Uterus (tissue), 4 donors: ENCODE measurements at places on chromosomes 2 and 18.
A peak's percentile ranks its signal among the peaks of the same experiment; 100 is the strongest.

DNA sequence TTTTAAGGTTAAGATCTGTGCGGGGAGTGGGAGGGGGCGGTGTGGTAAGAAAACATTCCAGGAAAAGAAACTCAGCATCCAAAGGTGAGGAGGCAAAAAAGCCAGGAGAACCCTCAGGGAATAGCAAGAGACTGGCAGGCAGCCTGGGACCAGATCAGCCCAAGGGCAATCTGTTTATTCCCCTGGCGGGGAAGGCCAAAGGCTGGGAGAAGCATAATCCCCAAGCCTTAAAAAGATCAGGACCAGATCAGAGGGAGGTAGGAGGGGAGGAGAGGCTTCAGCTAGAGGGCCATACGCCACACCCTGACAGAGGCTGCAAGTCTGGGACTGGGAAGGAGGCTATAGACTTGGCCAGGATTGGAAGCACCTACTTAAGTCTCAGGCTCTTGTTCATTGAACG, 163.0 kb upstream of the PXDN start:
- no peak for DNase-seq
- no peak overlapping the region for H3K27ac ChIP-seq
- H3K36me3 ChIP-seq: no peaks in the 10 kb centered on the region
- no peaks in the 10 kb centered on the region for H3K4me1 ChIP-seq
- no peak overlapping the region for H3K4me3 ChIP-seq

DNA sequence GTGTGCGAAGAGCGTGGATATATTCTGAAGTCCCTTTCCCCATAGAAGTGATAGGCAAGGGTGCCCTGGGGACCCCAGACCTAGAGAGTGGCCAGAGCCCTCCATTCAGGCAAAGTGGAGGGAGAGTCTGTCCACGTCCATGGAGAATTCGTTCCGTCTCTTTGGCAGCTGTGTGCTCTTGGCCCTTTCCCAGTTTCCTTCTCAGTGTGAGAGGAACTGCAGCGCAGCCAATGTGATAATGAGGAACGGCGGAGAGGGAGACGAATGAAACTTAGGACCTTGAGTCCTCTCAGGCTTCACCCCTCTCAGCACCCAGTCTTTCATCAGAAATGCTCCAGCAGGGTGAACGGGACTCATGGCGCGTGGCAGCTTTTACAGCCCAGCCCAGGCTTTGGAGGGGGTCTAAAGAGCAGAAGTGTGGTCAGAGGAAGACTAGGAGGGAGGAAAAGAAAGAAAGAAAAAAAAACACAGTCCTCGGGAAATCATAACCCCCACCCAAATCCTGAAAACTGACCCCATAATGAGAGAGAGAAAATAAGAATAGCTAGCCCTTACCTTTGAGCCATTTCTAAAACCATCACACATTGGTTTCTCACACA, 95.0 kb upstream of the RIOK3 start:
- H3K27me3 ChIP-seq: no peaks in the 10 kb centered on the region
- peak; percentile 75 for DNase-seq
- H3K27ac ChIP-seq: peak overlapping the region; percentile 76
- no peaks in the 10 kb centered on the region for H3K36me3 ChIP-seq
- no peaks in the 10 kb centered on the region for H3K4me1 ChIP-seq

GRCh38 chr2:69181806-69182427, 168.9 kb downstream of the ANTXR1 start:
- H3K27ac ChIP-seq: peak overlapping the region; percentile 97
- H3K27me3 ChIP-seq: no peaks in the 10 kb centered on the region
- H3K4me1 ChIP-seq: peaks cover 10% of the 10 kb centered on the region
- DNase-seq: no peak

- H3K36me3 ChIP-seq: no peaks in the 10 kb centered on the region
- H3K4me3 ChIP-seq: no peak overlapping the region
- no peak for DNase-seq
- no peak overlapping the region for H3K27ac ChIP-seq
Observed at GRCh38 chr18:50074404-50074803, 120.5 kb downstream of the MYO5B start.

DNA sequence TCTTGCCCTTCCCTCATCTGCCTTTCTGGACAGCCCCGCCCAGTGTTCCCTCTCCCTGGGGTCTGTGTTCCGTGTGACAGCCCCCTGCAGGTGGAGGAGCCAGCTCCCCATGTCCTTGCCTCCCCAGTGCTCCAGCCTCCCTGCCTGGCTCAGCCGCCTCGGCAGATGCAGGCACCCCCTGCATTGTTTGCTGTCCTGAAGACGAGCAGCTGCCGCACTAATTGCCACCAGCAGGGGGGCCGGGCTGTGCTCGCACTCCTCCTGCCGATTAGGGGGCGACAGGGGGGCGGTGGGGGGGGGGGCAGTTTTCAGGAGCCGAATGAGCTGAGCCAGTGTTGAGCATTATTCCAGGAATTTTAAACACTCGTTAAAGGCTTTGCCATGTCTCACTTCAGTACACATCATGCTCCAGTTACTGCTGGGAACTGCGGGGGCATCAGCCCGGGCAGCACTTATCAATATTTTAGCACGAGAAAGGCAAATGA, 23.3 kb downstream of the SIX3 start:
- no peaks in the 10 kb centered on the region for H3K27me3 ChIP-seq
- no peaks in the 10 kb centered on the region for H3K36me3 ChIP-seq
- DNase-seq: no peak
- no peaks in the 10 kb centered on the region for H3K4me1 ChIP-seq
- no peak overlapping the region for H3K4me3 ChIP-seq
